ENCODE measurements at places on chromosomes 3 and 15.

DNA sequence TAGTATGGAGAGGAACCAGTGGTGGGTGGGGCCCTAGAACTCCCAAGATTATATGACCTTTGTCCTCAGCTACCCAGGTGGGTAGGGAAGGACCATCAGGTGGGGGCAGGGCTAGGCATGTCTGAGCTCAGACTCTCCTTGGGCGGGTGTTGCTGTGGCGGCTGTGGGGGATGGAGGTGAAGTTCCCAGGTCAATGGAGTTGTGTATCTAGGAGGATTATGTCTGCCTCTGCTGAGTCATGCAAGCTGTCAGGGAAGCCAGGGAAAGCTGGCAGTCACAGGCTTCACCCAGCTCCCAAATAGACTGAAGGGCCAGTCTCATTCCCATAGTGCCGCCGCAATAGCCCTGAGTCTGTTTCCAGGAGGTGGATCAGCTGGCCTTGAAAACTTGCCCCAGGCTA, 139.7 kb upstream of the CFAP20DC start:
- DNase-seq: peak; percentile 63

DNA sequence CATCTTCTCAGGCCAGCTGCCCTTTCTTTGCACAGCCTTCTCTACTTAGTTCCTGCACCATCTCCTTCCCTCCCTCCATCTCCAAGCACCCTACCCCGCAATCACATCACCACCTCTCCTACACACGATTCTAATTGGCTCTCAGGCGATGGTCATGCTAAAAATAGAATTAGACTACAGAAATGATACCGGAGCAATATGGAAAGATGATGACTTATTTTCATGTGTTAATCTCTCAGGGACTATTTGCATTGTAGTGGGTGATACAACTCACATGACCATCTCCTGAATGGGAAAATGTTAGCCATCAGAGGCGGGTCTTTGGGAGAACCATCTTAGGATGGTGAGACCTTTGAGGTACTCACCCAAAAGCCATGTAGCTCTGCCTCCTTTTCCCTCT, 54.7 kb upstream of the PPARG start:
- no peak for DNase-seq

DNA sequence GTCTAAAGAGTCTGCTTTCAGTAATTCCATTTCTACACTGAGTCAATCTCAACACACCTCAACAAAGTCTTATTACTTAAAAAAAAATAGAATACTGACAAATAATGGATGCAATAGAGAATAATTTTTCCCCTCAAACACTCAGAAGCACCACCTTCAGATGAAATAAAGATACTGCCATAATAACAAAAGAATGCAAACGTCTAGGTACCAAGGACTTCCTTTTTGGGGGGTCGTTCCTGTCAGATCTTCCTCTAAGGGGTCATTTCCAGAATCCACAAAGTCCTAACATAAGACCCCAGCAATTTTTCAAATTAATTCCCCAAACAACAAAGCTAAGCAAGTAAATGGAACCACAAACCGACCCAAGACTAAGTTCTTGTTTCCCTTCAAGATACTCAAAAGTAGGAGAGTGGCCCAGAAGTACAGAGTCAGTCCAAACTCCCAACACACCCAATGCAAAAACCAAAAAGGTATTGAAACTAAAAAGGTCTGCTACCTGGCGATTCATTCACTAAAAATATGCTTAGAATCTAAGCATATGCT, 1.3 kb downstream of the RYK start:
- DNase-seq: no peak

GRCh38 chr3:159249472-159250174, 447.8 kb downstream of the MFSD1 start:
- DNase-seq: no peak

DNA sequence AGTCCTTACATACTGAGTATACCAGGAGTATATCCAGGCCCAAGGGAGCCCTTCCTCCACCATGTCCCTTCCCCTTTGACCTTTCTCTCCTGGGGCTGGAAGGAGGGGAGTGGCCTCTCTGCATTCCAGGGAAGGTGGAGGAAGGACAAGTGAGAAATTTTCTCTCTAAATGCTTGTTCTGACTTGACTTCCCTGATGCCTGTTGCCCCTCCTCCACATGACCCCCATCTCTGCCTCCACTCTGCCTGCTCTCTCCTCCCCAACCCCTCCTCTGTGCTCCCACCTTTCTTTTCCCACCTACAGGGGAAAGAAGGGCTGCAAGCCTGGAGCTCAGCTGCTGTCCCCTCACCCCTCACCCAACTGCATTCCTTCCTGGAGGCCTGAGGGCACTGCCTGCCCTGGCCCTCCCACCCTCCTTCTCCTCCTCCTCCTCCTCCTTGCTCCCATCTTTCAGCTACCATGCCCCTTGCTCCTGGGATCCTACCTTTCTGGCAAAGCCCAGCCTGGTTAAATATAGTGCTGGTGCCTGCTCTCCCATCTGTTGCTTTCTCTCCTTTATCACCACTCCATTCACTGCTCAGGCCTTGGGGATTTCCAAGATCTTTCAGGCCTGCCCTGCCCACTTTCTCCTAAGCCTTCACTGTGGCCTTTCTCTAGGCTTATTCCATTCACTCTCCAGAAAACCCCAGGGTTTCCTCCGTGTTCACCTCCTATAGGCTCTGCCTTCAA, 8.5 kb upstream of the DAG1 start:
- peak; percentile 94 for DNase-seq
